Heart left ventricle (tissue), 16 donors: ENCODE measurements at places on chromosomes 6 and 20. TPM values are rescaled to one million over a fixed set of nuclear protein-coding genes. Genes with fewer than 3 reads are reported as not detected.

GRCh38 chr20:38645351-38645750 lies 43.7 kb downstream of the ARHGAP40 start:
- DNase-seq, result no peak

- no peak for DNase-seq
Measured at GRCh38 chr6:125046107-125046925, 84.1 kb downstream of the RNF217 start.

- DNase-seq, result peak; percentile 72
Measured at GRCh38 chr6:125868678-125869395, 78.1 kb downstream of the NCOA7 start.

GRCh38 chr6:111564482-111564945 lies 41.2 kb downstream of the TRAF3IP2 start:
- DNase-seq, result peak; percentile 72

- peak; percentile 66 for DNase-seq
Measured at GRCh38 chr6:43771210-43771857, 1.3 kb downstream of the VEGFA start.

- no peak for DNase-seq
Measured at GRCh38 chr6:138103871-138104270, 3.3 kb downstream of the PERP start.

GRCh38 chr6:120147071-120147871 lies 797.7 kb upstream of the MAN1A1 start:
- no peak for DNase-seq

HUS1B gene
- total RNA-seq, result 0.39 TPM

- no peak for DNase-seq
Measured at GRCh38 chr6:104617591-104617990, 242.1 kb downstream of the HACE1 start.

DNA sequence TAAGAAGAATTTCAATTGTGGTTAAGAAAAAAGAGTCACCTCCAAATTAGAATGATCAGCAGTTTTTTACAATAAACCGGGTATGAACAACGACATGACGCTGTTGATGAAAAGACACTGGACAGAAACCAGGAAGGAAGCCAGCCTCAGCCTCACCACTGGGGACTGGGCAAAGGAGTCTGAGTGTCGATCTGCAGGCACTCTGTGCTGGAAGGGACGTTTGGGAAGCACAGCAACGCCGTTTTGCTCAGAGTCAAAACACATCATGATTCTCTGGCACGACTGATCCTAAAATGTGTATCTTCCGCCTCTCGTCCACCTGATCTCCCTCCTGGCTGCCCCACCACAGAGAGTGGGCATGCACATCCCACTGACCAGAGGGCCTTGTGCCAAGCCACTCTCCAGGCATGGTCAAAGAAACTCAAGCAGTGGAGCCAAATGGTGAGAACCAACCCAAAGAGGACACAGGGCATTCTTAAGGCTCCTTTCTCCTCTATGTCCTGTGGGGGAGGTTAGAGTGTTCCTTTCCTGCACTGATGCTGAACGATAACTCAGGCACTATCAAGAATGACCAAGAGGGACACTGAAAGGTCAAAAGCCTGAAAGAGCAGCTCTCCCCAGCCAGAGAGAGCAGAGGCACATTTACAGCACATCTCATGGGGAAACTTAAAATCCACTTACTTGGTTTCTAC lies 68.8 kb downstream of the AGPAT4 start:
- no peak for DNase-seq

- DNase-seq, result no peak
Measured at GRCh38 chr20:36672991-36673390, 27.0 kb upstream of the SLA2 start.

IL17A gene
- total RNA-seq, result not detected

DNA sequence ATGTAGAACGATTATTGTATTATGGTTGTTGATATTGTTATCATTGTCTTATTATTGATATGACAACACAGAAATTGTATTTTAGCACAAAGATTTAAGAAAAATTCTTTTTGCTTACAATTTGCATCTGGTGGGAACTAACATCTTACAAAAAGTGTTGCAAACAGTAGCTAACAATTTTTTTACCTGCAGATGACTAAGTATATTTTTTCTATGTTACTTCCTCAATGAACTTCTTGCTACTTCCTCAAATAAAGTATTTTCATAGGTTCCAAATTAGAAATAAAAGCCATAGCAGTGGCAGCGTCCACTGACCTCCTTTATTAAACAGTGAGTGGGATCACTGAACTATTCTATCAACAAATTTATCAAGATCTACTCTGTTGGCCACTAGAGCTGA lies 847.0 kb downstream of the PHF3 start:
- DNase-seq, result no peak

GRCh38 chr6:3529232-3529631 lies 72.4 kb upstream of the SLC22A23 start:
- DNase-seq, result no peak

CABLES2 gene
- 8.3 TPM for total RNA-seq

- DNase-seq, result no peak
Measured at GRCh38 chr20:38449046-38449445, 13.9 kb upstream of the SNHG17 start.

DNA sequence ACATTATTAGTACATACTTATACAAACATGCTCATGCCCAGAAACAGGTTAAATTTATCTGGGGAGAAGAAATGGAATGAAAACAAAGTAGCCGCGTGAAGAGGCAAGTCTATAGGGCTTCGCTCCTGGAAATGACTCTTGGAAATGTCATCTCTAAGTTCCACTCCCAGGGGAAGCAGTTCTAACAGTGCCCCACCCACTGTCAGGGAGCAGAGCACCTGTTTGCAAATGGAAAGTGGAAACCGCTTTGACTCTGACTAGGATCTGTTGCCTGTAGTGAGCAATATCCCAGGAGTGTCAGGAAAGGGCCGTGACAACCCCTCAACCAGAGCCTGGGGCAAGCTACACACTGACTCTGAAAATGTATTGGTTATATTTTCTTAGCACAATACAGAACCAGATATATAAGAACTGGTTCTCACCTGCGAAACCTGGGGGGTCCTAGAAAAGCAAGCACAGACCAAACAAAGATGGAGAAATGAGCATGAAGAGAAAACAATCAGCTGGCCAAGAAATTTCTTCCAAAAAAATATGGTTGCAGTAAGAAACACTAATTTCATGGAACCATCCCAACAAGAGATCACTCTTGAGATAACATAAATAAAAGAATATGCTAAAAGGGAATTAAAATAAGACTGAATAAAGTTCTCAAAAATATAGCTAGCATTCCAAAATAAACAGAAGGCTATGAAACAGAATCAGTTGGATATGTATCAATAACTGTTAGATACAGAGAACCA lies 47.5 kb upstream of the CRISP1 start:
- no peak for DNase-seq

GRCh38 chr6:156660389-156660788 lies 116.8 kb upstream of the ARID1B start:
- no peak for DNase-seq

DNA sequence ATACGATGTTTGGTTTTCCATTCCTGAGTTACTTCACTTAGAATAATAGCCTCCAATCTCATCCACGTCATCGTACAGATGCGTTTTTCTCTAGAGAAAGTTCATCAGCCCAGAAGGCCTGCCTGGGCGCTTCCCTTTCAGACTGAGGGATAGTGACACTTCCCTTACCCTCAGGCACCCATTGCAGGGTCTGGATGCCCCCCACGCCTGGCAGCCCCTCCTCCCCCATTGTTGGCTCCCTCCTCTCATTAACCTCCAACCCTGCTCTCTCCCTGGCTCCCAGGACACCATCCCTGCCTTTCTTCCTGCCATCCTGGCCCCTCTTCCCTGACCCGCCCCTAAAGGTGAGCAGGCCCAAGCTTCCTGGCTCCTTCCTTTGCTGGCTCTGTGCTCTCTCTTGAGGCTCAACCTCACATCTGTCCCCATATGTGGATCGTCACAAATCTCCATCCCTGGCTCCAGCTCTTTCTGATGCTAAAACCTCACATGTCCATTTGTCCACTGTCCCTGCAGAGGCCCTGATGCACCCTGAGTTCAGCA lies 145.2 kb downstream of the SYCP2 start:
- no peak for DNase-seq

GRCh38 chr20:6705926-6706548 lies 61.4 kb upstream of the BMP2 start:
- no peak for DNase-seq

- DNase-seq, result no peak
Measured at GRCh38 chr20:43736588-43737158, 9.9 kb upstream of the GTSF1L start.

TRIM40 gene
- not detected for total RNA-seq

AVP gene
- not detected for total RNA-seq

DNA sequence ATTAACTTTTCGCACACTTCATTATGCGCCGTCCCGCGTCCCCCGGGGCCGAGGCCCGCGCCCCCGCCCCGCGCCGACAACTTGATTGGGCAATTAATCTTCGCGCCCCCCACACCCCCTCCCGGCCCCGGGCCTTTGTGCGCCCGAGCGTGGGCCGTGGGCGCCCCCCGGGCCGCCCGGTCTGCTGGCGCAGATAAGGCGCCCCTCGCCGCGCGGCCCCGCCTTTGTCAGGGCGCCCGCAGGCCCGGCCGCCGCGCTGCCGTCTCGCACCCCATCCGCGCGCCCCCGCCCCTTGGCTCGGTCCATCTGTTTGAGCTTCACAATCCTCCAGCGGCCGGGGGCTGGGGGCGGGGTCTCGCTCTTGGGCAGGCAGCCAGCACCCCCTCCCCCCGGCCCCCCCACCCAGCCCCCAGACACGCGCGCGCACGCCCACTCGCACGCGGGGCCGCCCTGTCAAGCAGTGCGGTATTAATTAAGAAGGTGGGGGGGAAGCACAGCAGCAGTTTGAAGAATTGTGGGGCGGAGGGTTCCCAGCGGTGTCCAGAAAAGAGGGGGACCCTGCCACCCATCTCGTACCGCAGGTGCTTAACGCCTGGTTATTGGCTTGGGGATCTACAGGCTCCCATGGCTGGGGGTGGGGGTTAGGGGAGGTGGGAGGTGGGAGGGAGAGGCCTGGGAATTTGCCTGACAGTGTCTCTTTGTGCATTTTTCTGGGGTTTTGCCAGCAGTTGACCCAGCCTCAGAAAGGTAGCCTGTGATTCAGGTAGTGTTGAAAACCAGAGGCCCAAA lies 34.6 kb upstream of the SCRT2 start:
- no peak for DNase-seq
